ENCODE measurements at places on chromosomes 2 and 18. TPM values are rescaled to one million over a fixed set of nuclear protein-coding genes. Genes with fewer than 3 reads are reported as not detected.

Gene CD28
- 15.7 TPM for total RNA-seq

Gene CXCR4
- 13.2 TPM for total RNA-seq

Gene NTSR2
- total RNA-seq: not detected

Gene CFC1
- not detected for total RNA-seq

Gene ANXA4
- 58.3 TPM for total RNA-seq

Gene FAM110C
- 1.4 TPM for total RNA-seq

Gene ALLC
- not detected for total RNA-seq

DNA sequence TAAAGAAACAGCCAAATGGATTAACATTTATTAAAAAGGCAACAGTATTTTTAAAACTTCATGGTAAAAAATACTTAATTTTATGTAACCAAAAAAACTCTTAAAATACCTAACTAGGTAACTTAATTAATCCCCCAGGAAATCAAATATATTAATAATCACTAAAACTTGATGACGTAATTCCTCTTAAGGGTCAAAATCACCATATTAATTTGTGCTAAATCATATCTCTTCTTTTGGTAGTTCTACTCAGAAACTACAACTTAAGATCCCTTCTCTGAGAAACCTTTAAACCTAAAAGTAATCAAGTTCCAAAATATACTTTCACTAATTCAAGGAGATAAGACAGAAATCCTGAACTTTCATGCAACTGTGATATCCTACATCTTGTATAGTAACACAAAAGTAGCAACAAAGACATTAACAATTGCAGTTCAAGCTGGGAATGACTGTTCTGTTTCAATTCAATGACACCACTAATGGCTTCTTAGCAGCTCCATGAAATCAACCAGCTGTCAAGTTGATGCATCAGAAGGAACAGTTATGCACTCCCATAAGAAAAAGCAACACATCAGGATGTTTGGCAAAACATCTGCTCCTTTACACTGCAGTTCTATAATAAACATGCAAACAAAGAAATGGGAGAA lies 4.0 kb downstream of the BAZ2B start:
- no peak for DNase-seq

GRCh38 chr2:36667931-36668330 lies 28.6 kb upstream of the VIT start:
- DNase-seq: no peak

DNA sequence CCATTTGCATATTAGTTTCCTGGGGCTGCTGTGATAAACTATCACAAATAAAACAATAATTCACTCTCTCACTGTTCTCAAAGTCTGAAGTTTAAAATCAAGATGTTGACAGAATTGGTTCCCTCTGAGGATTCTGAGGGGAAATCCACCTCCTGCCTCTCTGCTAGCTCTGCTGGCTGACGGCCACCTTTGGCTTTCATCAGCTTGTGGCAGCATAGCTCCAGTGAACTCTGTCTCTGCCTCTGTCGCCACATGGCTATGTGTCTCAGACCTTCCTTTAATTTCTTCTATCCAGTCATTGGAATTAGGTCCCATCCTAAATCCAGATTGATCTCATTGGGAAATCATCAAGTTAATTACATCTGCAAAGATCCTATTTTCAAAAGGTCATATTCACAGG lies 38.9 kb upstream of the TRIM43 start:
- no peak for DNase-seq

DNA sequence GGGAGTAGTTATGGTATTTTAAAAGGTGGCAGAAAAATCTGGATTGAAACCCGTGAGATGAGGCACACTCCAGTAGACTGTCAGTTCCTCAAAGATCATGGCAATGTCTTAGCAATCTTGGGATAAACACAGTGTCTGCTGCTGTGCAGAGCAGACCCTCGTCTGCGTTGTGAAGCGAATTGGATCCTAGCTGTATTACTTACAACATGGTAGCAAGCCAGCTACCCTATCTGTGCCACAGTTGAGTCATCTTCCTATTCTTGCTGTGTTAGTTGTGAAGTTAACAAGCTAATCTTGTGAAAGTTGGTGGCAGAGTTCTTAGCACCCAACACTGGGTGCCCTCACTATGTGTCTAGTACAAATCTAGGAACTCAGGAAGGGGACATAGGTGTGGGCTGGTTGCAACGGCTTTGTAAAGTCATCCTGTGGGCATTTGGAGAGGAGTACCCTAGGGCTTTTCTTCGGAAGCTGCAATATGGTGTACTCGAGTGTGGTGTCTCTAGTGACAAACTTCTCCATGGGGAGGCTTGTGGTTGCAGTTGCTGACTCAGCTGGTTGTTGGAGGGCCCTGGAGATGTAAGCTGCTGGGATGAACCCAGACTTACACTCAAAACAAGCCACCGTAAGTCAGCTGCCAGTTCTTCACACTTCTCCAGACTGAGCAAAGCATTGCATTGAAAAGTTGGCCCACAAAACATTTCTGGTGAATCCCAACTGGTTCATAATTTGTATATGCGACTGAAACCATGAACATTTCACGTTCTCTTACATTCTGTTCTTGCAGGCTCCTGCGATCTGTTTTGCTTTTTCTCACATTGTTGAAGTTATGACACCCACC lies 61.5 kb downstream of the ADCYAP1 start:
- DNase-seq: no peak

DNA sequence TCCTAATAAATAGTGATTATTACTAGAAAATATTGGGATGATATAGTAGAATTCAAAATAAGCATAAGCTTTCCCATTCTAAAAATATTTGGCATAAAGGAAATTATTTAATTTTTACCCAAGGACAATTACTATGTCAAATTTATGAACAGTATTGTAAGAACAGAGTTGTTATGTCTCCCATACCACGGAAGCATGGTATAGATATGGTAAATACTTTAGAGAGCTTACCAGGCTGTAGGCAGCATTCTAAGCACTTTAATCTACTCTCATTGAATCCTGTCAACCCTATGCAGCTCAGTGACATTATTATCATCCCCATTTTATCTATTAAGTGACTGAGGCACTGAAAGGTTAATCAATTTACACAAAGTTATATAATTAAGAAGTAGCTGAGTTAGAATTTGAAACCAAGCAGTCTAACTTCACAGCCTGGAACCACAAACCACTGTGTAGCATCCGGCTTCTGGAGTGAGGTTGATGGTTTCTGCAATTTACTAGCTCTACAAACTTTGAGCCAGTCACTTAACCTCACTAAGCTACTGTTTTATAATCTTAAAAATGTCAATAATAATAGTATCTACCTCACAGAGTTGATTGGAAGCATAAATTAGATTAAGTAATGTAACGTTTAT lies 323.7 kb downstream of the ARHGAP15 start:
- DNase-seq: no peak

- no peak for DNase-seq
Observed at GRCh38 chr2:117553448-117553847, 261.0 kb upstream of the DDX18 start.

DNA sequence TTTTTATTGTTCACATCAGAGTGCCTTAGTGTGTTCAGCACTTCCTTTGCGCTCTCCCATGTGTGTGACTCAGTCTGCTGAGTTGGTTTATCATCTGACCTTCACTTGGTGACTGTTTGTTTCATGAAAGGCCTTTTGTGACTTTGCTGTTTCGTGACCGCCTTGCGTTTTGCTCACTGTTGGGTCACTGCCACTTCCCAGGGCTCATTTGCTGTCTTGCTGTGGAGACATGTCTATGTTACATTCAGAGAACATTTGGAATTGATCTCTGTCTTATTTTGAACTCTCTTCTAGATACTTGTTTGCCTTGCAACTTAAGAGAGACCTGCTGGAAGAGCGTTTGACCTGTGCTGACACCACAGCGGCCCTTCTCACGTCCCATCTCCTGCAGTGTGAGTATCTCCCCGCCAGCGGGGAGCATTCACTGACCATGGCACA lies 54.7 kb downstream of the FARP2 start:
- no peak for DNase-seq
